ENCODE measurements at places on chromosomes 3 and 15. TPM values are rescaled to one million over a fixed set of nuclear protein-coding genes. Genes with fewer than 3 reads are reported as not detected.
A peak's percentile ranks its signal among the peaks of the same experiment; 100 is the strongest.

DNA sequence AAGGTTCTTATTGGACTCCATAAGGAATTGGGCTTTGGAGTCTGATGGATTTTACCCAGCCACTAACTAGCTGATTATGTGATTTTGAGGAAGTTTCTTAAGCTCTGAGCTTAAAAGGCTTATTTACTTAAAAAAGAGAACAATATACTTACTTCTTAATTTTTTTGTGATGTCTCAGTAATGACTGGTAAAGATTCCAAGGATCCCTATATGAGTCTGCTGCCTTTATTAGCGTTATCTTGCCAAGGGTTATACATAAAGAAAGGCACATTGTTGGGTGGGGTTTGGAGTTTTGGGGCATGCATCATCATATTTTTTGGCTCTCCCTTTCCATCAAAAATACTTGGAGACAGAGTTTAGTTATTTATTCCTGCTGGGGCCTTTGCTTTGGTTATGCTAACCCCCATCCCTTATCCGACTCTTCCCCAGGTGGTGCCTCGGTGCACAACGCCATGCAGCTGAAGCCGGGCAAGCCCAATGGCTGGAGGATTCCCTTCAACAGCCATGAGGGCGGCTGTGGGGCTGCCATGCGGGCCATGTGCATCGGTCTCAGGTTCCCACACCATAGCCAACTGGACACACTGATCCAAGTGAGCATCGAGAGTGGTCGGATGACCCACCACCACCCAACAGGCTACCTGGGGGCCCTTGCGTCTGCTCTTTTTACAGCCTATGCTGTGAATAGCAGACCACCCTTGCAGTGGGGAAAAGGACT lies 6.7 kb downstream of the ADPRH start:
- H3K27ac ChIP-seq = no peak overlapping the region
- H3K4me3 ChIP-seq = no peak overlapping the region
- H3K4me1 ChIP-seq = no peaks in the 10 kb centered on the region
- H3K27me3 ChIP-seq = no peaks in the 10 kb centered on the region
- no peak for DNase-seq
- peaks cover 10% of the 10 kb centered on the region for H3K36me3 ChIP-seq

Gene MKRN2OS
- polyA plus RNA-seq = 1.1 TPM

Gene GP9
- polyA plus RNA-seq = 0.69 TPM

Gene CLDN1
- 5.2 TPM for polyA plus RNA-seq

DNA sequence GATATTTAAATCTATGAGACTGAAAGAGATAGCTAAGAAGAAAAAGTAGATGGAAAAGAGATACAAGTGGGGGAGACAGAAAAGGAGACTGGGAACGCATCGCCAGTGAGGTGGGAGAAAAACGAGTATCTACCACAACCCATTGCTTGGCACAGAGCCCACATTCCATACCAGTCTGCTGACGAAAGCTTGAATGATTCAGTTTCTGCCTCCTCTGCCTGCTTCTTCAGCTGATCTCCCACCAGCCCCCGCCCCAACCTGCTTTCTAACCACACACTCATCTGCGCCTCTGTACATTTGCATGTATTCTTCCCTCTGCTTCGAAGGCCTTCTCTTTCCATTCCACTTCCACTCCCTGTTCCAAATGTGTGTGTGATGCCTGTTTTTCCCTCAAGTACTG lies 188.1 kb downstream of the USP13 start:
- H3K36me3 ChIP-seq = no peaks in the 10 kb centered on the region
- no peak for DNase-seq
- no peak overlapping the region for H3K27ac ChIP-seq

Gene ARID3B
- polyA plus RNA-seq = 4.9 TPM

Gene IMPG2
- polyA plus RNA-seq = 0.90 TPM

DNA sequence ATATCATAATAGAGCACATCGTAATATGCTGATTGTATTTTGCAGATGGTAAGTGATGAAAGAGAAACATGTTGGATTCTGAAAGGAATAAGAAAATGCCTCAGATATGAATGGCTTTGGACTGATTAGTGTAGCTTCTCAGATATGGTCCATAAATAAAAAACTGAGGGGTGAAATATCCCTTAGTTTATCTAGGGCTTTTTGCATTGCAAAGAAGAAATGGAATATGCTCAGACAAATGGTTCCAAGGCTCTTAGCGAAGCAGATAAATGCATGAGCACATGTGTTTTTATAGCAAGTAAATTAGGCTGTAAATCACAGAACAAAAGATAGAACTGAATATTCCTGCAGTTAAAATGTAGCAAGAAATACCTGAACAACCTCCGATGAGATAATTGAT lies 820.9 kb upstream of the GRM7 start:
- no peaks in the 10 kb centered on the region for H3K36me3 ChIP-seq
- H3K4me1 ChIP-seq = no peaks in the 10 kb centered on the region
- no peak overlapping the region for H3K4me3 ChIP-seq
- no peak overlapping the region for H3K27ac ChIP-seq
- H3K27me3 ChIP-seq = no peaks in the 10 kb centered on the region

- no peaks in the 10 kb centered on the region for H3K27me3 ChIP-seq
- H3K27ac ChIP-seq = no peak overlapping the region
- H3K4me3 ChIP-seq = peak overlapping the region; percentile 22
- peak; percentile 83 for DNase-seq
Measured at GRCh38 chr15:84588053-84588874, 12.5 kb upstream of the ZSCAN2 start.

GRCh38 chr3:30768703-30769550 lies 125.5 kb downstream of the GADL1 start:
- no peak overlapping the region for H3K4me3 ChIP-seq
- peaks cover 2% of the 10 kb centered on the region for H3K4me1 ChIP-seq
- no peaks in the 10 kb centered on the region for H3K27me3 ChIP-seq

- no peaks in the 10 kb centered on the region for H3K4me1 ChIP-seq
- no peak overlapping the region for H3K27ac ChIP-seq
- H3K36me3 ChIP-seq = no peaks in the 10 kb centered on the region
- no peaks in the 10 kb centered on the region for H3K27me3 ChIP-seq
- H3K4me3 ChIP-seq = no peak overlapping the region
Measured at GRCh38 chr3:29245441-29245840, 35.4 kb upstream of the RBMS3 start.

GRCh38 chr3:148882288-148882687 lies 17.2 kb downstream of the CPA3 start:
- peak; percentile 74 for DNase-seq
- H3K27ac ChIP-seq = no peak overlapping the region
- no peaks in the 10 kb centered on the region for H3K27me3 ChIP-seq
- H3K4me1 ChIP-seq = peaks cover 2% of the 10 kb centered on the region
- no peaks in the 10 kb centered on the region for H3K36me3 ChIP-seq
- H3K4me3 ChIP-seq = no peak overlapping the region

GRCh38 chr15:70034596-70034995 lies 63.1 kb downstream of the TLE3 start:
- no peak for DNase-seq
- no peak overlapping the region for H3K27ac ChIP-seq
- peaks cover 40% of the 10 kb centered on the region for H3K4me1 ChIP-seq

GRCh38 chr3:34360713-34361112 lies 562.3 kb downstream of the PDCD6IP start:
- H3K4me1 ChIP-seq = no peaks in the 10 kb centered on the region
- no peak for DNase-seq
- H3K36me3 ChIP-seq = no peaks in the 10 kb centered on the region
- no peak overlapping the region for H3K27ac ChIP-seq

Gene PPCDC
- polyA plus RNA-seq = 6.1 TPM

DNA sequence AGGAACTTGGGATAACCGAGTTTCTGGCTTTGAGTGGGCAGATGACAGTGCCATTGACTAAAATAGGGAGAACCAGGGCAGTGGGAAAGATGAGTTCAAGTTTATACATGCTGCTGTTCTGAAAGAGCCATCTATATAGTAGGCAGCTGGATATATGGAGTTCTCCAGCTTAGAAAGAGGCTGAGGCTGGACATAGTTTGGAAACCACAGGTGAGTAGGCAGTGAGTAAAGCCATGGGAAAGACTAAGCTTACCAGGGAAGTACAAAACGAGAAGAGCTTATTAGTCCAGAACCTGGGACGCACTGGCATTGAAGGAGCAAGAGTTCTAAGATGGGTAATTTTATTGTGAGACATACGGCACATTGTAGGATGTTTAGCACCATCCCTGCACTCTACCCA lies 54.2 kb downstream of the MSL2 start:
- H3K4me1 ChIP-seq = no peaks in the 10 kb centered on the region
- DNase-seq = no peak

GRCh38 chr3:106126067-106126845 lies 257.4 kb upstream of the CBLB start:
- peak overlapping the region; percentile 79 for H3K27ac ChIP-seq
- no peaks in the 10 kb centered on the region for H3K36me3 ChIP-seq
- DNase-seq = peak; percentile 93
- peaks cover 9% of the 10 kb centered on the region for H3K4me1 ChIP-seq
- no peaks in the 10 kb centered on the region for H3K27me3 ChIP-seq
- no peak overlapping the region for H3K4me3 ChIP-seq

Gene MNS1
- polyA plus RNA-seq = 8.2 TPM

GRCh38 chr3:55511895-55512570 lies 24.9 kb upstream of the WNT5A start:
- H3K27ac ChIP-seq = no peak overlapping the region
- H3K27me3 ChIP-seq = peaks cover 2% of the 10 kb centered on the region
- no peaks in the 10 kb centered on the region for H3K36me3 ChIP-seq
- peak; percentile 86 for DNase-seq
- peaks cover 13% of the 10 kb centered on the region for H3K4me1 ChIP-seq
- H3K4me3 ChIP-seq = no peak overlapping the region

GRCh38 chr15:85515212-85515611 lies 134.8 kb downstream of the AKAP13 start:
- no peak overlapping the region for H3K4me3 ChIP-seq
- H3K36me3 ChIP-seq = no peaks in the 10 kb centered on the region
- H3K27me3 ChIP-seq = no peaks in the 10 kb centered on the region
- DNase-seq = no peak

GRCh38 chr3:149625795-149626194 lies 32.0 kb downstream of the WWTR1 start:
- no peak for DNase-seq
- H3K27me3 ChIP-seq = no peaks in the 10 kb centered on the region
- no peak overlapping the region for H3K27ac ChIP-seq
- no peak overlapping the region for H3K4me3 ChIP-seq
- H3K4me1 ChIP-seq = peaks cover 2% of the 10 kb centered on the region

DNA sequence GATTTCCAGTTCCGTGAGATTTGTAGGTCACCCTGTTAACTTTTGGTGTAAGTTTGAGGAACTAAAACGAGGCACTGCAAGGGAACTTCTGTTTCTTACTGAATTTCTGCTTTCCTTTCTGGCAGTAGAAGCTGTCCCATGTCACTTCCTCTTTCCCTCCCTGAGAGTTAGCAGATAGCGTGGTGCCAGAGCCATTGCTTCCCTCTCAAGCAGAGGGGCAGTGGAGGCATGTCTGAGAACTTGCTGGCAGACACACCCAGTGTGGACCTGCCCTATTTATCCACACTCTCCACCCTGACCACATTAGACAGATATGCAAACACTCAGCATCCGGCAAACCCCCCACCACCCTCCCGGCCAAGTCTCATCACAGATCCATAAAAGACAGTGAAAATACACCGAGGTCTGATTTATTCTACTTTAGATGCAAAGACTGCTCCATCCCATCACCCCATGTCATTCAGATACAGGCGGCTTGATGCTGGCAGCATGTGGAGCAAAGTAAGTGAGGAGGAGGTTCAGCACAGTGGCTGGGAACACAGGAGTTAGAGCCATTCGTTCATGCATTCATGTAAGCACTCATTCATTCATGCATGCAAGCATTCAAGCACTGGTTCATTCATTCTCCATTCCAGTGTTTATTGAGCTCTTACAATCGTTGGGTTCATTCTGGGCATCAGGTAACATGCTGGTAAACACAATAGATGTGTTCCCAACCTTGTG lies 324.7 kb downstream of the SHQ1 start:
- H3K36me3 ChIP-seq = no peaks in the 10 kb centered on the region
- no peak overlapping the region for H3K27ac ChIP-seq
- H3K27me3 ChIP-seq = peaks cover 2% of the 10 kb centered on the region
- H3K4me3 ChIP-seq = no peak overlapping the region

GRCh38 chr3:58353722-58354553 lies 21.2 kb downstream of the PXK start:
- H3K4me3 ChIP-seq = no peak overlapping the region
- H3K4me1 ChIP-seq = peaks cover 13% of the 10 kb centered on the region
- no peak overlapping the region for H3K27ac ChIP-seq
- no peaks in the 10 kb centered on the region for H3K27me3 ChIP-seq
- H3K36me3 ChIP-seq = no peaks in the 10 kb centered on the region

- no peak overlapping the region for H3K27ac ChIP-seq
- no peak overlapping the region for H3K4me3 ChIP-seq
- H3K27me3 ChIP-seq = no peaks in the 10 kb centered on the region
- H3K4me1 ChIP-seq = no peaks in the 10 kb centered on the region
- DNase-seq = peak; percentile 85
Measured at GRCh38 chr3:4350789-4351163, 47.6 kb downstream of the SETMAR start.

Gene C15orf61
- 6.0 TPM for polyA plus RNA-seq

DNA sequence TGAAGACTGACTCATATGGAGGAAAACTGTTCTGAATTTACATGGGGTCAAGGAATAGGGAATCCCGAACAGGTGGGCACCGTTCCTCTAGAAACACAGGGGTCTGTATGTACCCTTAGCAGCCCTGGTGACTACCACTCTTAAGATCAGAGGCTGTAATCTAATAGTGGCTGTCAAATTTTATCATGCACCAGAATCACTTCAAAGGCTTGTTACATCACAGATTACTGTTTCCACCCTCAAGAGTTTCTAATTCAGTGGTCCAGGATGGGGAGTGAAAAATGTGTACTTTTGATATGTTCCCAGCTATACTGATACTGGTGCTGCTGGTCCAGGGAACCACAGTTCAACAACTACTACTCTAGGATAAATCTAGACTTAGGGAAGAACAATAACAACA lies 27.9 kb downstream of the DYNC1LI1 start:
- no peak overlapping the region for H3K27ac ChIP-seq
- peaks cover 8% of the 10 kb centered on the region for H3K36me3 ChIP-seq
- H3K4me3 ChIP-seq = no peak overlapping the region
- DNase-seq = no peak

- DNase-seq = peak; percentile 71
- H3K36me3 ChIP-seq = no peaks in the 10 kb centered on the region
- H3K4me1 ChIP-seq = peaks cover 84% of the 10 kb centered on the region
- no peak overlapping the region for H3K4me3 ChIP-seq
- no peaks in the 10 kb centered on the region for H3K27me3 ChIP-seq
Measured at GRCh38 chr3:124774327-124774718, 44.1 kb downstream of the UMPS start.

All from muscle of leg (tissue), 16 donors.